Stimulated activated CD8-positive, alpha-beta memory T cell treated with anti-CD3 and anti-CD28 coated beads, Interleukin-7, amount 100 ng/mL, for 4 hours (primary cell): ENCODE measurements at places on chromosomes 1 and 21.

GRCh38 chr1:162136760-162137159 is 67.3 kb downstream of the NOS1AP start:
- no peak for DNase-seq

DNA sequence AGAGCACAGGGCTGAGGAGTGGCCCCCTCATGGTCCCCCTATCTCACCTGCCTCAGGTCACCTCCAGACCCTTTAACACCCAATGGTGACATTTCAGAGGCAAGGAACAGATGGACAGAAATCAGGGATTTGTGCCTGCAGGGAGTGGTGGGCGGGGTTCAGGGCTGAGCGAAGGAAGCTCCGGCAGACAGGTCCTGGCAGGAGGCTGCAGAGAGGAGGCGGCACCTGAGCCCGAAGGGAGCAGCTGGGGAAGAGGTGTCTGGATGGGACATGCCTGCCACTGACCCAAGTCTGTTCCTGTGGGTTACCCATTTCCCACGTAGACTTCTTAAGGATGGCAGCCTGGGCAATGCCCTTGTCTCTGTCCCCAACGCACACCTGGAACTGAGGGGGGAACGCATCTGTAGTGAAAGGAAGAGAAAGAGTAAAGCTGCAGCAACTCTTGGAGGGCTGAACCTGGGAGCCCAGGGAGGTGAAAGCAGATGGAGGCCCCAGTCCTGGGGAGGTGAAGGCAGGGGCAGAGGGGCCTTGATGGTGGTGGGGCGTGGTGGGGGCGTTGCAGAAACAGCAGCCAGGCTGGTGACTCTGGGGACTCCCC is 61.6 kb upstream of the ADARB1 start:
- no peak for DNase-seq

GRCh38 chr1:189424746-189425331 is 1052.8 kb downstream of the BRINP3 start:
- no peak for DNase-seq

- peak; percentile 77 for DNase-seq
These were observed 62.7 kb downstream of the SKI start for GRCh38 chr1:2290595-2291510.

- no peak for DNase-seq
These were observed 6.3 kb downstream of the HHAT start for GRCh38 chr1:210335001-210335400.

- no peak for DNase-seq
These were observed 12.2 kb downstream of the CAMK1G start for GRCh38 chr1:209595599-209596285.

GRCh38 chr1:3518256-3518655 is 63.8 kb downstream of the ARHGEF16 start:
- DNase-seq: no peak

DNA sequence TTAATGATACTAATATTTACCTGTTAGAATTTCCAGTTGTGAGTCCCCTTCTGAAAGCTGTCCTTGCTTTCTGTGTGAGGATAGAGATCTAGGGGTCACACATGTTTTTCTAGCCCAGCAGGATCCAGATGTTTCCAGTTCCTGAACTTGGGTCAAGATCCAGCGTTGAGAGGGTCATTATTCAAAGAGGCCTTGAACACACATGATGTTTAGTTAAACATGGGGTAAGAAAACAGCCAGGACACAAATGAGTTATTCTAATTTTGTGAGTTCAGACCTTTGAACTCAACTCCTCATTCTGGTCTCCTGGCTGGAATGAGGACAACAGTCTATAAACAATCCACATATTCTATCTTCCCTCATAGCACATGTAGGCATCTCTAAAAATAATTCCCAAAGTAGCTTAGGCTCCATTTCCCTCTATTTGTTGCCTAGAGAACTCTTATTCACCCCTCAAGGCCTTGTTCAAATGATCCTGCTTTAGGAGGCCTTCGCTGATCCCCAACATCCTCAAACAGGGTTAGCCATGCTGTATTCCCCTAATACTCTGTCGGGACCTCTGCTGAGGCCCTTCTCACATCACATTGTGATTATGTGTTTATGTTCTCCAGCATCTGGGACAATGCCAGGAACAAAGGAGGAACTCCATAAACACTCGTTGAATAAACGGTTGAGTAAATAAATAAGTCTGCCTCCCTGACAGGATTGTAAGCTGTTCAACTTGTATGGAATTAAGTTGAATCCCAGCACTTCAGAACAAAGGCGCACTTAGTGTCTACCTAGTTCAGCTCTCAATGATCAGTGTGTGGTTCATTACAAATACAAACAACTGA is 15.0 kb upstream of the KCNN3 start:
- DNase-seq: no peak

GRCh38 chr1:91778964-91779363 is 107.0 kb downstream of the TGFBR3 start:
- DNase-seq: no peak

GRCh38 chr1:223225061-223225460 is 82.0 kb upstream of the TLR5 start:
- no peak for DNase-seq

- DNase-seq: no peak
These were observed 186.7 kb downstream of the TOMM20 start for GRCh38 chr1:234942012-234942332.

DNA sequence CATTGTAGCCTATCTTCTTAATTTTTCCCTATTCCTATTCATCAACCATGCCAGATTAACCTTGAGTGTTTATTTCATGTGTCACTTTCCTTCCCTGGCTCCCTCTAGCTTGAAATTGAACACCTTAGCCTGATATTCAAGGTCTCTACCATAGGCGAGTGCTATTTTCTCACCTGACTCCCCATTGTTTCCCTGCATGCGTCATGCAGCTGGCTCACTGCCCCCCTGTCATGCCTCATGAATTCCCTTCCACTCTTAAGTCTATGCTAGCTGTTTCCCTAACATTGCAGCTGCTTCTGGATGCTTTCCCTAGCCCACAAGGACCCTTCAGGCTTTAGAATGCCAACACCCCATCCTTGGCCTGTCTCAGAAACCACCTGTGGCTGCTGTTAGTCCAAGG is 56.7 kb upstream of the CD1D start:
- DNase-seq: no peak

- DNase-seq: no peak
These were observed 6.4 kb upstream of the THEM5 start for GRCh38 chr1:151859891-151860293.

DNA sequence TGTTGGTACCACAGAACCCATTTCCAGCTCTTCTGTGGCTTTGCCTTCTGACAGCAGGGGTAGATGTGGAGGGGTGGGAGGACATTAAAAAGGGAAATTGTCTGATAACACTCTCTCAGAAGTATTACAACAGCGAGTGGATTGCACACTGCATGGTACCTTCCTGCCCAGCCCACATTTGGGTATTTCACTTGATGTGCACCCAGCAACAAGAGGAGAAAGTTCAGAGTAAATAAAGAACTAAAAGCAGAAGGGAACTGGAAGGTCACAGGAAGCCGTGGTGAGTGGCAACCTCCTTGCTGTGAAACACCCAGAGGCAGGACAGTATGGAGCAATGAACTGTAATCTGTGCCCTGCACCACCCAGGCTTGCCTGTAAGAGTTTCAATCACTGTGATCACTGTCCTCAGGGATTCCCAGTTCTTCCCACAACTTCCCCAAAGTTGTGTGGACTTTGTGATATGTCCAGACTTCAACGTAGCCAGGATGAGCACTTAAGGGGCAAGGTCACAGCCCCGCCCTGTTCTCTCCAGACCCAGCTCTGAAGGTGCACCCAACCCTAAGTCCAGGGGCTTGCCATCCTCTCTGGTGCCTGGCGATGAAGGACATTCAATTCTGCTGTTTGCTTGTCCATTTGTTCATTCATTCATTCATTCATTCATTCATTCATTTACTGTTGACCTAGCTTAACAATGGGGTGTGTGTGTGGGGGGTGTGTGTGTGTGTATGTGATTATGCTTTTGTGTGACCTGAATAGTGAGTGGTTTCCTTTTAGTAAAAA is 18.7 kb upstream of the F5 start:
- peak; percentile 20 for DNase-seq

- peak; percentile 15 for DNase-seq
These were observed 46.1 kb upstream of the RBM34 start for GRCh38 chr1:235207209-235207565.

GRCh38 chr1:185823467-185823866 is 89.3 kb downstream of the HMCN1 start:
- no peak for DNase-seq

- no peak for DNase-seq
These were observed 1.8 kb downstream of the MFN2 start for GRCh38 chr1:11982010-11982392.

DNA sequence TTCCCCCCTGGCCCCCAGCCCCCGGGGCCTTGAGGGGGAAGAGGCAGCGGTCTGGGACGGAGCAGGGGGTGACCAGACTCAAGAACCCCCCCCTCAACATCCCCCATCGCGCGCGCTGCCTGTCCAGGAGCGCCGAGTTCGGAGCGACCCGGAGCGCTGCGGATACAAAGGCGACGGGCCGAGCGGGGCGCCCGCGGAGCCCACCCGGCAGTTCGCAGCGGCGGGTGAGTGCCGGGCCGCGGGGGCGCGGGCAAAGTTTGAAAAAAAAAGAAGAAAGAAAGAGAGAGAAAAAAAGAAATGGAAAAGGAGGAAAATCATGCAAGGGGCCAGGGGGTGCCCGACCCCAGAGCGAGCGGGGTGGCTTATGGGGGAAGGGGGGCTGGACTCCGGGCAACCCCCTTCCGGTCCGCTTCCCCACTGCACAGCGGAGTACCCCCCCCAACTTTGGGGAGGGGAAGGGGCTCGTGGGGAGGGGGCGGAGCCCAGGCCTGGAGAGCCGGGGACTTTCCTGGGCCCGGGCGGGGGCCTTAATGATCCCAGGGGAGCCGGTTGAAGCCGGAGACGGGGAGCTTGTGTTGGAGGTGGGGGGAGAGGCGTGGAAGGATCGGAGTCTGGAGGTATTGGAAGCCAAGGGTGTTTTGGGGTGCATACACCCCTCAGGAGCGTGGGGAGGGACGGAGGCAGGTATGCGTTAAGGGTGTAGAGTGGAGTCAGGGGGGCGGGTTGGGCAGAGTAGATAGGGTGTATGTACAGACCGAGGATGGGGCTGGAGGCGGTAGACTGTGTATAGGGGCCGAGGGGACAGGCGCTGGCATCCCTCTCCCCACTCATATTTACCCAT is 502 bp downstream of the VANGL2 start:
- DNase-seq: no peak

DNA sequence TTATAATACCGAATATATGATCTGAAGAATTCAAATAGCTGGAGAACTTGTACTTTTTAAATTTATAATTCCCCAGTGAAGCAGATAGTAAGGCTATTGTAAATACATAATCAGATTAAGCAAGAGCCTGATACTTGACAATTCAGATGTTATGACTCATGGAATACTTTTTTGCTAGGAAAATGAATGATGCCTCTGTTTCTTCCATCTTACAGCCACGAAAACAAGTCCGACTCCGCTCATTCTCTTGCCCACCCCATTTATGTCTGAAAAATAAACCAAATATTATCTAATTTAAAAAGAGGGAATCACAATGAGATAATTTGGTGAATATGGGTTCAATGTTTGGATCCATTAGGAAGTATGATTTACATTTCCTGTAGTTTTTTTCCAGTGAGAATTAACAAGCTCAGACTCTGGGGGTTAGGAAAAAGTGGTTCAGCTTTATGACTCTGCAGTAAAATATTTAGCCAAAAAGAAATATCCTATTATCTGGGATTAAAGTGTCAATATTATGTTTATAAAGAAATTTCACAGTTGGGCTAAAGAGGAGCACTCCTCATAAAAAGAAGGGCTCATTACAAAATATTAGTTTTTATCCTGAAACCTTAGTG is 50.4 kb upstream of the DAB1 start:
- no peak for DNase-seq

- DNase-seq: no peak
These were observed 24.9 kb downstream of the TMEM63A start for GRCh38 chr1:225857256-225857655.

DNA sequence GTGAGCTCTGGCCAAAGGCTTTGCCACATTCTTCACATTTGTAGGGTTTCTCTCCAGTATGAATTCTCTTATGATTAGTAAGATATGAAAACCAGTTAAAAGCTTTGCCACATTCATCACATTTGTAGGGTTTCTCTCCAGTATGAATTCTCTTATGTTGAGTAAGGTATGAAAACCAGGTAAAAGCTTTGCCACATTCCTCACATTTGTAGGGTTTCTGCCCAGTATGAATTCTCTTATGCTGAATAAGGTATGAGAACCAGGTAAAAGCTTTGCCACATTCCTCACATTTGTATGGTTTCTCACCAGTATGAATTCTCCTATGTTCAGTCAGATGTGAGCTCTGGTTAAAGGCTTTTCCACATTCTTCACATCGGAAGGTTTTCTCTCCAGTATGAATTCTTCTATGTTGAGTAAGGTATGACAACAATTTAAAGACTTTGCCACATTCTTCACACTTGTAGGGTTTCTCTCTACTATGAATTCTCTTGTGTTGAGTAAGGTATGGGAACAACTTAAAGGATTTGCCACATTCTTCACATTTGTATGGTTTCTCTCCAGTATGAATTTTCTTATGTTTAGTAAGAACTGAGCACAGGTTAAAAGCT is 20.7 kb downstream of the ZNF695 start:
- no peak for DNase-seq

- no peak for DNase-seq
These were observed 78.3 kb downstream of the PGM1 start for GRCh38 chr1:63671514-63671913.

DNA sequence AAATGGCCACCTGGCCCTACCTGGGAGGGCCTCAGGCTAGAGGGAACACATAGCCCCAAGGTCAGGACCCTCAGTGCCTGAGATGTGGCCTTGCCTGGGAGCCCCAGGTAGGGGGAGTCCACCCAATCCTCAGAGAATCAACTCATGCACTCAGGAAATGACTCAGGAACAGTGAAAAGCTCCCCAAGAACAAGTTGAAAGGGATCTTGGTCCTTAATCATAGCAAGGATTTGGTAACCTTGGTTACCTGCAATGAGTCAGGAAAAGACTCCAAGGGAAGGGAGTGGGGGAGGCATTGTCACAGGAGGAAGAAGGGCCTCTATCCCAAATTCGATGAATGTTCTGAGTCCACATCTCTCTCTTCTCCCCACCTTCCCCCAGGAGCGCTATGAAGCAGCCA is 17.0 kb downstream of the MAP7D1 start:
- no peak for DNase-seq

DNA sequence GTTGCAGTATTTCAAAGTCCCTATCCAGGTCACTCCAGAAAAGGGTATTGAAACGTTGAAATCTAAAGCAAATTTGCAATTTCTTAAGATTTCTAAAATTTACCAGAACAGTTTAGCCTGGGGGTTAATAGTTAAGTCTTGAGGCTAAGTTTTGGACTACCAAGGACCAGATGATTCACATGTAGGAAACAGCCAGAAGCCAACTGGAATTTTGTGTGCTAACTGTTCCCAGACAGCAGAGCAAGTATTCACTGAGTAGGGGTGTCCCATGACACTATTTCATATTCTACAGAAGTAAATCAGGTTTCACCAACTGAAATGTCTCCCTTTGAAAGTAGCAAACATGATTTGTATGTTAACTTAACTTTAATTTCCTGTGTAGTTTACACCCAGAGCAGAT is 11.5 kb upstream of the C1orf105 start:
- DNase-seq: no peak

GRCh38 chr1:205074513-205074912 is 9.7 kb downstream of the TMEM81 start:
- no peak for DNase-seq

GRCh38 chr1:119632841-119633240 is 15.2 kb downstream of the ZNF697 start:
- DNase-seq: no peak

- DNase-seq: no peak
These were observed 1183.7 kb downstream of the MRPL39 start for GRCh38 chr21:24423546-24423945.
